Muscle of leg (tissue), 16 donors: ENCODE measurements at places on chromosomes 16 and 17. TPM values are rescaled to one million over a fixed set of nuclear protein-coding genes. Genes with fewer than 3 reads are reported as not detected.
A peak's percentile ranks its signal among the peaks of the same experiment; 100 is the strongest.

GRCh38 chr16:8571061-8571596, 19.2 kb downstream of the TMEM114 start:
- DNase-seq, result peak; percentile 38

GRCh38 chr17:39679521-39680192, 8.2 kb downstream of the PGAP3 start:
- DNase-seq, result no peak

DNA sequence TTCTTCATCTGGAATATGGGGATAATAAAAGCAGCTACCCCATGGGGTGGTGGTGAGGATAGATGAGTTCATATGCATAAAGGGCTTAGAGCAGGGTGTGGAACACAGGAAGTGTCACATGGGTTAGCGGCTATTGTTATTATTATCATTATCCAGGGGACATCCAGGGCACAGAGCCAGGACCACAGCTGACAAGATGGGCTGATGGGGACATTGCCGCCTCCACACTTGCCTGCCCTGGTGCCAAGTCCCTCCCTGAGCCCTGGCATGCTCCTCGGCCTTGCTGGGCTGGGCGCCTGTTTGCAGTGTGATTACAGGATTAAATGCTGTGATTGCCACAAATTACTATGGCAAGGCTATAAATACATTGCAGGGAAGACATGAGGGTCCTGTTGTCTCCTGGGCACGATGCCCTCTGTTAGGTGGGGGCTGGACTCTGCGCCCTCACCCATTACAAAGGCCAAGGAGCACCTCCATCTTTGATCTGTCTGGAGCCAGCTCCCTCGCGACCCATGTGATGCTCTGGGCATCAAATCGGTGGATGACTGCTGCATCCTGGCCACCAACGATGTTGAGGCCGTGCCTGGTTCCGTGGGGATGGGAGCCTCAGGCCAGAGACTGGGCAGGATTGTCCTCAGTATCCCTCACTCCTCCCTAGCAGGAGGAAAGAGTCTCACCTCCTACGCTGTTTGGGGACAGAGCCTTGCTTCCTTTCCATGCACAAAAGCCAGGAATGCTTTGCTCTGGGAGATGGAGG, 43.2 kb downstream of the PIMREG start:
- DNase-seq, result peak; percentile 67

GRCh38 chr16:72923757-72924156, 124.2 kb downstream of the ZFHX3 start:
- DNase-seq, result no peak

DNA sequence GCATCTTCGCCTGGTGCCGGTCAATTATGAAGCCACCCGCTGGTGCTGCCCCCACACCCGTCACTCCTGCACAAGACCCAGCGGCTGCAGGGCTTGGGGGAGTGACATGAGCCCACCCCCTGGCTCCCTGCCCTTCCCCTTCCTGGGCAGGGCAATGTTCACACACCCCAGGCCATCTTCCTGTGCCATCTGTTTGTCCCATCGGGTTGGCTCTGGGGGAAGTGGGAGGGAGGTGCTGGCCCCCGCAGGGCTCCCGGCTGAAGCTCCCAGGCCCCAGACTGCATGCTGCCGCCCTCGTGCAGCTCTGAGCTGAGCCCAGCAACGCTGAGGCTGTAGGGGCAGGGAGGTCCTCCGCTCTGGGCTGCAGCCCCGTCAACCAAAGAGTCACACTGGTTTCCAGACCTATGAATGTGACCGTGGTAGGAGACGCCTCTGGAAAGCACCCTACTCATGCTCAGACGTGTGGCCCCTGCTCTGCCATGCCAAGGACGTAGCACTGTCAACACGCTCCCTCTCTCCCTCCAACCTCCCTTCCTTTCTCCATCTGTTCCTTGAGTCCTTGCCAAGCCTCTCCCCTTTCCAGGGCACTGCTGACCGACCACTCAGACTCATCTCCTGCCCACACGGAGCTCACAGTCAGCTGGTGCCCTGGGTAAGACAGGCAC, 140.4 kb downstream of the ENGASE start:
- DNase-seq, result no peak

DNA sequence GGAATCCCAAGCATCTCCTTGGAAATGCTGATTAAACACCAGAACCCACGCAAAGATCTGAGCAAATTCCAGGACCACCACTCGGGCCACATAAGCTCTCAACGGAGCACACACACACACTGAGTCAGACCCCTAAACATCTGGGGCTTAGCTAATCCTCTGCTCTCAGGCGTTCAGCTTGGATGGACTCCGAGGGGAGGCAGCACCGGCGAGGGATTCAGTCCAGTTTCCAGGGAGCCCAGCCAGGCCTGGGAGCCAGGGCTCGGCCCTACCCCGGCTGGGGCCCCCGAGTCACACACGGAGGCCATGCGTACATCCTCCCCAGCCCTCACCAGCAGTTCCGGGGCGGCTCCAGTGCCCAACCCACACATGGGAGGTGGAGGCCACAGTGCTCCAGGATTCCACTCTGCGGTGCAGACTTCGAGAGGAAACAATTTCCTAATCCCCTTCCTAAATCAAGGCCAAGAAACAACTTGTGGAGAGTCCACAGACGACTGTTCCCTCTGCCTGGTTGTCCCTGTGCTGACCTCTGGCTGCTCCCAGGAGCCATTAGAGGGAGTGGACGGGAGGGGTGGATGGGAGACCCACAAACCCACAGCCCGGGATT, 70.5 kb downstream of the GAS7 start:
- peak; percentile 95 for DNase-seq

- peak; percentile 6 for DNase-seq
These were observed 39.7 kb downstream of the BRCA1 start for GRCh38 chr17:43085474-43085873.

DNA sequence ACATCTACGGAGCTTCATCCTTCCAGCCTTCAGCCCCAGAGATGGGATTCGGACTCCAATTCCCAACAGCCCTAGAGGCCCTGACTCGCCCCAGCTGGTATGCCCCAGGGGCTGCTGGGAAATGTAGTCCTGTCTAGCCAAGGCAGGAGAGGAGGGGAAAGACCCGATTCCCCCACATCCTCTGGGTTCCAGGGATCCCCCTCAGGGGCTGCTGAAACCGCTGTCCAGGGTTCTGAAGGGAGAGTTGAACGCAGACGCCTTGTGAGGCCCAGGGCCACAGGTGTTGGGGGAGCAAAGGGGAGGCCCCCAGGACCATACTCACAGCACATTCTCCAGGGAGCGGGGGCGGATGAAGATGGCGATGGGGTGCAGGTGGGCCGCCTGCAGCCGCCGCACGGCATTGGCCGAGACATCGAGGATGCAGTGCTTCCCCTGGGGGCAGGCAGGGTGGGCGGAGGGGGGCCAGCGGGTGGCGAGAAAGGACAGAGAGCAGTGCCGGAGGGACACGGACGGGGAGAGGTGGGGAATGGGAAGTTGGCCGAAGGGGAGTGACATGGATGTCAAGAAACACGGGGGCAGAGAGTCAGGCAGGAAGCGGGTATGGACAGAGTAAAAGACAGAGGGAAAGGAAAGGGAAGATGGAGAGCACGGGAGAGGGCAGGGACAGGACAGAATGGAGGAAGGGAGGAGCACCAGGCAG, 12.6 kb upstream of the ASGR1 start:
- peak; percentile 72 for DNase-seq

DNA sequence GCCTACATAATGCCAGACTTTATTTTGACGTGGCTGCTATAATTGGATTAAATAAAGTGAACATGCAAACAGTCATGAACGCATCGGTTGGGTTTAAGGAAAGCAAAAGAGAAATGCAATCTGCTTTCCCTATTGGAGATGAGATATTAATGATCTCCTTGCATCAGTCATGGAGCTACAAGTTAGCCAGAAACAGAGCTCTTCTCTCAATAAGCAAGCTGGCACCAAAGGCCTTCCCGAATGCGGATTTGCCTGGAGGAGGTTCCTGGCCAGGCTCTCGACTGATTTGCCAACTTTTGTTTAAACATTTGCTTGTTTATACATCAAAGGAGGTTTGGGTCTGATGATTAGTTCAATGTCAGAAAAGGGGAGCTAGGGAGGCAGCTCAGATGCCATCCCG, 318.4 kb downstream of the XYLT1 start:
- DNase-seq, result no peak

DNA sequence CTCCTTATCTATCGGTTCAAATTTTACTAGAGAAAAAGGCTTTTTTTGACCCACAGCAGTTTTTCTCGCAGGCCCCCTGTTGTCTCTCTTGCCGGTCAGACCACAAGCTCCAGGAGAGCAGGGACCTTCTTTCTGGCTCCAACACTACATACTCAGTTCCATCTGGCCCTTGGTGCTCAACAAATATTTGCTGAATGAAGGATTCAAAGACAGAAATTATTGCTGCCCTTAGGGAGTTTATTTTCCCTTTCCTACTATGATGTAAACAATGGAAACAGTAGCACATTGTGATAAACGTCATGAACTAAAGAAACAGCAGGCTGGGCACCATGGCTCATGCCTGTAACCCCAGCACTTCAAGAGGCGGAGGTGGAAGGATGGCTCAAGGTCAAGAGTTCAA, 59.0 kb upstream of the ATP2A3 start:
- no peak for DNase-seq

DNA sequence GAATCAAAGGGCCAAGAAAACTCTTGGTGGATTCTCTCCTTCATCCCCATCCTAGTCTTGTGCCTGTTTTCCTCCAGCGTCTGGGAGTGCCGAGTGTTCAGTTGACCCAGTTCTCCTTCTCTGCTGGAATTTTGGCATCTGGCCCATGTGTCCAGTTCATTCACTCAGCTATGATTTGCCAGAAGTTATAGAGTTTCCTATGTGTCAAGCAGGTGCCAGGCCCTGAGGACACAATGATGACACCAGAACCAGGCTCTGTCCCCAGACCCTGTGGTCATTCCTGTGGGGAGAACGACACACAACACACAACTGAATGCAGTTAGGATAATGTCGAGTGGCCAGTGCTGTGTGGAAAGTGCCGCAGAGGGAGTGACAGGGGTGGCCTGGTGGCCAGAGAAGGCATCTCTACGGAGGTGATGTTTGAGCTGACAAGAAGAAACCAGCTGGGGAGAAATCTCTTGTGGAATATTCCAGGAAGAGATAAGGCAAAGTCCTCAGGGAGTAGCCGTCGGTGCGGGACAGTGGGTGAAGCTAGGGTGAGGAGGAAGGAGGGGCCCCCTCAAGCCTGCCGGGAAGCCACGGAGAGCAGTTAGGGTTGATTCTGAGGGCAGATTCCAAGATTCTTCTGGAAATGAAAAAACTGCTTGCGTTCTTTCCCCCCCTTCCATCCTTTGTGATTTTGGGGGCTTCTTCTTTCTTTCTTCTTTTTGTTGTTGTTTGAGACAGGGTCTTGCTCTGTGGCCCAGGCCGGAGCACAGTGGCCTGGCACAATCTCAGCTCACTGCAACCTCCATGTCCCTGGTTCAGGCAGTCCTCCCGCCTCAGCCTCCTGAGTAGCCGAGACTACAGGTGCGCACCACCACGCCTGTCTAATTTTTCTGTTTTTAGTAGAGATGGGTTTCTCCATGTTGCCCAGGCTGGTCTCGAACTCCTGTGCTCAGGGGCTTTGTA, 35.8 kb upstream of the IL34 start:
- peak; percentile 32 for DNase-seq

DNA sequence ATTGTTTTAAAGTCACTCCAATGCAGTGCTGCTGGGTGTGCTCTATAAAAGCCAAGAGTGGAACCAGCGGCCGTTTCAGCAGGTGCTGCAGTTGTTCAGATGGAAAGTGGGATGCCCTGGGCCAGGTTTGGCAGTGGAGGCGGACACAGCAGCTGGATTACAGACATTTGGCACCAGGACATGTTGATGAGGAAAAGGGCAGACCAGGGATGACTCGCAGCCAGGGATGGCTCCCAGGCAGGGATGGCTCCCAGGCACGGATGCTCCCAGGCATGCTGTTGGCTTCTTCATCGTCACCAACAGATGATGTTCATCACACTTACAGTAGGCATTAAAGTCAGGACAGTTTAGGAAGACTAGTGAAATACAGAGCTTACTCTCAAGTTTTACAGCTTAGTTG, 10.0 kb downstream of the GAN start:
- peak; percentile 17 for DNase-seq

DNA sequence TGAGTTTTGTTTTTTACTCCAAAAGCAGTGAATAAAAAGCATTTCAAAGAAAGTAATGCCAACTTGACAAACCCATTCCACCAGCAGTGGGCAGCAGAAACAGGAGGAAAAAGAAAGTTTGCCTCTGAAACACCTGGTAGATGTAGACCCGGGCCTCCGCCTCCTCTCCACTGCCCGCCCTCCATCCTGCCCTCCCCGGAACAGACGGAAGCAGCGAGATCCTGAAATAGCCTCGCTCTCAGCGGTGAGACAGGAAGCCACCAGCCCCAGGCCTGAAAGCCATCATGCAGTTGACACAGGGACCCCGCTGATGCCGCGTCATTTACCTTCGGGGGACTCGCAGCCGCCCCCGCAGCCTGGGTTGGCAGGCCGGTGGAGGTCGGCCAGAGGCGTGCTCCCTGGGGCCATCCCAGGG, 67.8 kb downstream of the C16orf78 start:
- peak; percentile 59 for DNase-seq

GRCh38 chr17:68640242-68640989, 39.2 kb upstream of the FAM20A start:
- peak; percentile 71 for DNase-seq

DNA sequence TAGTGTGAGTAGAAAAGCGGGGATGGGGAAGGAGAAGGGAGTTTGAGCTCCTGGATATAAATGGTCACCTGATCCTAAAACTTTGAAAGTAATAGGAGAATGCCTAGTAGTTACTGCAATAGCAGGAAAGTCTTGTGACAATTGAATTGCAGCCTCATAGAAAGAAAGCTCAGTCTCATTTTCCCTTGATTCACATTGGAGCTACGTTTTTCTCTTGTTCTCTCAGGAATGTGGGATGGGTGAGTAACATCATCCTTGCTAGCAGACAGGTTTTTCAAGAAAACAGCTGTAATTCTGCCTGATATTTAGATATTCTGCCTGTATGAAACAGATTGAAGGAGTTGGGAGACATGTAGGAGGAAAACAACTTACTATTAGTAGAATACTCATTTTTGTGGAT, 25.3 kb downstream of the SF3B3 start:
- no peak for DNase-seq

DNA sequence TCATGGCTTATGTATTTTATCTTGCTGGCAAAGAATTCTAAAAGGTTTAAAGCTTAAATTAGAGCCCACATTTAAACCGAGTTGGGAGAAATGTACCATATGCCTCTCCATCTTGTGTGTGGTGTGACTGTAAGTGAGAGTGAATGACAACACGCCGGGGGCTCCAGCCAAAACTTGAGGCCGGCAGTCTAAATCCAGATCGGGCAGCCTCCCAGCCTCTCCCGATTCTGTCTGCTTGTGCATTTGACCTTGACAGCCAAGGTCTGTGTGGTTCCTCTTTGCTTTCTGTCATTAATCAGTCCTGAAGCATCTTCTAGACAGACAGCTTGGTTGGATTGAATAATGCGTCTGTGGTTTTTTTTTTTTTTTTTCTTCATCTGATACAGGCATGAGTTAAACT, 1093.2 kb upstream of the EEF2KMT start:
- peak; percentile 0 for DNase-seq

Gene SEPTIN12
- total RNA-seq, result not detected

Gene KRT34
- not detected for total RNA-seq

Gene ASPSCR1
- 28.7 TPM for total RNA-seq

Gene WFIKKN1
- total RNA-seq, result 0.22 TPM

Gene NXPH3
- total RNA-seq, result 1.5 TPM

Gene KCNJ12
- total RNA-seq, result 9.1 TPM

Gene KRT33B
- 0.09 TPM for total RNA-seq

Gene CNGB1
- total RNA-seq, result 0.04 TPM

Gene CMTM2
- 0.35 TPM for total RNA-seq
